Stromal cell of bone marrow (primary cell): ENCODE measurements at places on chromosomes 6 and 20.
A peak's percentile ranks its signal among the peaks of the same experiment; 100 is the strongest.

DNA sequence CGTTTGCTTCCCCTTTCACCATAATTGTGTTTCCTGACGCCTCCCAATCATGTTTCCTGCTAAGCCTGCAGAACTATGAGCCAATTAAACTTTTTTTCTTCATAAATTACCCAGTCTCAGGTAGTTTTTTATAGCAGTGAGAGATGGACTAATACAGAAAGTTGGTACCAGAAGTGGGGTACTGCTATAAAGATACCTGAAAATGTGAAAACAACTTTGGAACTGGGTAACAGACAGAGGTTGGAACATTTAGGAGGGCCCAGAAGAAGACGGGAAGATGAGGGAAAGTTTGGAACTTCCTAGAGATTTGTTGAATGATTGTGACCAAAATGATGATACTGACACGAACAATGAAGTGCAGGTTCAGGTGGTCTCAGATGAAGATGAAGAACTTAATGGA lies 1058.6 kb upstream of the CITED2 start:
- DNase-seq: no peak

DNA sequence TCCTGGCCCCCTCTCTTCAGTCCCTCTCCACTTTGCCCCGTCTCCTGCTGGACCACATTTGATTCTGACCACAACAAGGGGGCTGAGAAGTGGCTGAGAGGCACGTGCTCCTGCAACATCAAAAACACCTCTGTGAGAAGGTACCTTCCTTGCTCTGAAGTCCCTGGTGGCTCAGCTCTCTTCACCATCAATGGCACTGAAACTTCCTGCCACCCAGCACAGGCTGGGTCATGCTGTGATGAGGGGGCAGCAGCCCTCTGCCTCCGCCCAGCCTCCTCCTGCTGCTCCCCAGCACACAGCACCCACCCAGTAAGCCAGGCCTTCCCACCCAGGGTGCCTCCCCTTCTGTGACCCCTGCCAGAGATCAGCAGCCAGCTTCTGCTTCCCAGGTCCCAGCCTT lies 10.3 kb downstream of the ZMYND8 start:
- no peak for DNase-seq

- DNase-seq: no peak
These were observed 196.9 kb upstream of the ZNF184 start for GRCh38 chr6:27669624-27670301.

GRCh38 chr6:40302856-40303454 lies 284.2 kb downstream of the LRFN2 start:
- no peak for DNase-seq

DNA sequence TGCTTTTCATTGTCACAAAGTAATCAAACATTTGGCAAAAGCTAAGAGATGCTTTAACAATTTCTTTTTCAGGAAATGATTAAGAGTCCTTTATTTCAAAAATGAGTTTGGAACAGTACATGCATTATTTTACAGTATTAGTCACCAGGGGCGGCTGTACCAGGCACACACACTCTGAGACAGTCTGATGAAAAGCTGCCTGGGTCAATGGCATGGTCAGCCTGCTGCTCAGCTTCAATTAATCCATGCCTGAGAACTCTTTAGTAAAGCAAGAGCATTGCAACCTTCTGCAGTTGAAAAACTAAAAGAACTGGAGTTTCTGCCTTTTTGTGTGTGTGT lies 105.5 kb downstream of the TULP4 start:
- DNase-seq: peak; percentile 48

GRCh38 chr6:156652231-156652750 lies 124.9 kb upstream of the ARID1B start:
- no peak for DNase-seq

DNA sequence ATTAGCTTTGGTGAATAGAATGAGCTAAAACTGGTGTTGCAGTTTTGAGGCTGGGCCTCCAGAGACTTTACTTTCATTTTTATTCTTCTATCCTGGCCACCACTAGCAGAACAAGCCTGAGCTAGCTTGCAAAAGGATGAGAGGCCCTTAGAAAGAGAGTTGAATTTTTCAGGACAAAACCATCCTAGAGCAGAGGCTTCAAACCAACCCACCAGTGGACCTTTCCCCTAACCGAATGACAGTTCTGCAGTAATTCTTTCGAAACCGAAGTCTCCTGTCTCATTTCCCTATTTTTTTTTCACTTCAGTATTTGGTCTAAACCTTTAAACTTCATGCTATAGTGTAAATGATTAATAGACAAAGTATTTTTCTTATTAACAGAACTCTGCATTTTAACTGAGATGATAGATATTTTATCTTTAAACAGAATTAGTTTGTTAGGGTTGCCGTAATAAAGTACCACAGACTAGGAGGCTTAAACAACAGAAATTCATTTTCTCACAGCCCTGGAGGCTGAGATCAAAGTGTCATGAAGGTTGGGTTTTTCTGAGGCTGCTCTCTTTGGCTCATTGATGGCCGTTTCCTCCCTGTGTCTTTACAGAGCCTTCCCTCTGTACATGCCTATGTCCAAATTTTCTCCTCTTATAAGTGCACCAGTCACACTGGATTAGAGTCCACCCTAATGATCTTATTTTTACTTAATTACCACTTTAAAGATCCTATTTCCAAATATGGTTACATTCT lies 80.6 kb upstream of the PAK5 start:
- DNase-seq: no peak

- DNase-seq: peak; percentile 85
These were observed 109.6 kb downstream of the RTN4IP1 start for GRCh38 chr6:106519460-106520394.

GRCh38 chr6:87700397-87701343 lies 1.4 kb downstream of the AKIRIN2 start:
- DNase-seq: peak; percentile 61

DNA sequence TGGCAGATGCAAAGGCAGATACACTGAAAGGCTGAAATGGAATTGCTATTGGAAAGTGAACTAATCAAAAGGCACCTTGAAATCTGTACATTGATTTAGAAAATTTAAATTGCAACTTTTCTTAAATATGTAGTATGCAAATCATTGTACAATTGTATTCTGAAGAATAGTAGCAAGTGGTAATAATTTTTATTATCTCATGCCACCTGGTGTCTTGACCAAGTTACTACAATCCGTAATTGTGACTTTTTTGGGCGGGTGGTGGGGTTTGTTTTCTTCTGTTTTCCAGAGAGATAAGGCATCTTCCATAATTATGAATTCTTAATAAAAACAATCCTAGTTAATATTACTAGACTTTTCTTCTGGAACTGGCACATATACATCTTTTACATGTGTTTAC lies 12.5 kb upstream of the BCKDHB start:
- DNase-seq: no peak

DNA sequence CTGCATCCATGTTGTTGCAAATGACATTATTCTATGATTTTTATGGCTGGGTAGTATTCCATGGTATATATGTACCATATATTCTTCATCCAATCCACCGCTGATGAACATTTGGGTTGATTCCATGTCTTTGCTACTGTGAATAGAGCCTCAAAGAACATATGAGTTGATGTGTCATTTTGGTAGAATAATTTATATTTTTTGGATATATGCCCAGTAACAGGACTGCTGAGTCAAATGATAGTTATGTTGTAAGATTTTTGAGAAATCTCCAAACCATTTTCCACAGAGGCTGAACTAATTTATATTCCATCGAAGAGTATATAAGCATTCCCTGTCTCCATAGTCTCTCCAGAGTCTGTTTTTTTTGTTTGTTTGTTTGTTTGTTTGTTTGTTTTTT lies 1373.5 kb downstream of the GRIK2 start:
- no peak for DNase-seq

DNA sequence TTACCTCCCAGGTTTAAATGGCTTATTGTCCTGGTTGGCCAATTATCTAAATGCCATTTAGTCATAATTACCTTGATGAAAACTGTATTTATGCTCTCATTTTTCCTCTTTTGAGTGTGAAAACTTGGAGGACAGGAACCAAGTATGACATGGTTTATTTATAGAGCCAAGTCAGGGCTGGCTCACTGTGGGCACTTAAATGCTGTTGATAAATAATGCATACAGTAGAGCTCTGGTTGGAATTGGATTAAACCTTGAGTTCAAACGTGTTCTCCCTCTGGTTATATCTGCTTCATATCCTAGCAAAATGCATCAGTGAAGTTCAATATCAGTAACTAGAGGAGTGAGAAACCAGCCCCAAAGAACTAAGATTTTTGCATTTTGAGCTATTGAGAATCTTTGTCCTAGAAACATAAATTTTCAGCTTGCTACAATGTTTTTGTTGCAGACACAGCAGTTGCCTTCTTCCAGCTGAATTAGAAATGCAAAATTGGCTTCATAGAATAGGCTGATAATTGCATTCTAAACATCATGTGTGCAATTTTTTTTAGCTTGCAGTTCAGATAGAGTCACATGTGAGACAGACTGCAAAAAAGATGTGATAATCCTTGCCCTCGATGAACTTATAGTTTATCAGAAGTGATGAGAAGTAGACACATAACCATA lies 255.8 kb downstream of the BTBD3 start:
- no peak for DNase-seq

DNA sequence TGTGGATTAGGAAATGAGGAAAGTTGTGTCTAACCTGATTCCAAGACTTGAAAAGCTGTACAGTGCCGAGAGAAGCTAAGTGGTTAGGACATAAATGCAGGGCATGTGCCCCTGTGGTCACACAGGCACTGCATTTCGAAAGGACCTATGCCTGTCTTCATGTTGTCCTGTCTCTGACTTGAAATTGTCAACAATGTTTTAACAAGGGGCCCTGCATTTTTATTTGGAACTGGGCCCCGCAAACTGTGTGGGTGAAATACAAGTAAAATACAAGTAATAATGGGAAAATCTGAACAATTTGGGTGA lies 38.8 kb downstream of the MRS2 start:
- no peak for DNase-seq

DNA sequence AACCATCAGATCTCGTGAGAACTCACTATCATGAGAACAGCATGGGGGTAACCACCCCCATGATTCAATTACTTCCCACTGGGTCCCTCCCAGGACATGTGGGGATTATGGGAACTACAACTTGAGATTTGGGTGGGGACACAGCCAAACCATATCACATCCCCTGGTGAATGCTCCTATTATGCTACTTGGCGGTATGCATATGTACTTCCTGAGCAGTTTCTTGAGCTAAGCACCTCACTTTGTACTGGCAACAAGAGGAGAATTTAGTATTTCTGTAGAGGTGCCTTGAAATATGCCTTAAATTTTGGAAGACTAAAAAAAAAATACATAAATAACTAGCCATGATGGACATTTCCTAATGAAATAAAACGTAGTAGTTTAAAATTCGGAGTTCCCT lies 327.2 kb upstream of the CITED2 start:
- DNase-seq: no peak

GRCh38 chr20:61587036-61587435 lies 335.0 kb downstream of the CDH4 start:
- DNase-seq: no peak

- DNase-seq: peak; percentile 66
These were observed 102.2 kb downstream of the UNC5CL start for GRCh38 chr6:40936818-40937251.

DNA sequence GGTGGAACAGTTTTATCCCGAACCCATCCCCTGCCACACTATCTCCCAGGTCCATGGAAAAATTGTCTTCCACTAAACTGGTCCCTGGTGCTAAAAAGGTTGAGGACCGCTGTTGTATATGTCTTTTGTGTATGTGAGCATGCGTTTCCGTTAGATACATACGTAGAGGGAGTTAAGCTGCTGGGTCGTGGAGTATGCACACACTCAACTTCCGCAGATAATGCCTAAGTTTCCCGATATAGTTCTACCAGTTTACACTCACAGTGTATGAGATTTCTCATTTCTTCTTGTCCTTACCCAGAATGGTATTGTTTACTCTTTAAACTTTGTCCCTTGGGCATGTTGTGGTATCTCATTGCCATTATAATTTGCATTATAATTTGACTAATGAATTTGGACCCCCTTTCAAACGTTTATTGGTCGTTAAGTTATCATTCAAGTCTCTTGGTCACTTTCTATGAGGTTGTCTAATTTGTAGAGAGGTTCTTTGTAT lies 50.5 kb upstream of the SCAF8 start:
- no peak for DNase-seq

DNA sequence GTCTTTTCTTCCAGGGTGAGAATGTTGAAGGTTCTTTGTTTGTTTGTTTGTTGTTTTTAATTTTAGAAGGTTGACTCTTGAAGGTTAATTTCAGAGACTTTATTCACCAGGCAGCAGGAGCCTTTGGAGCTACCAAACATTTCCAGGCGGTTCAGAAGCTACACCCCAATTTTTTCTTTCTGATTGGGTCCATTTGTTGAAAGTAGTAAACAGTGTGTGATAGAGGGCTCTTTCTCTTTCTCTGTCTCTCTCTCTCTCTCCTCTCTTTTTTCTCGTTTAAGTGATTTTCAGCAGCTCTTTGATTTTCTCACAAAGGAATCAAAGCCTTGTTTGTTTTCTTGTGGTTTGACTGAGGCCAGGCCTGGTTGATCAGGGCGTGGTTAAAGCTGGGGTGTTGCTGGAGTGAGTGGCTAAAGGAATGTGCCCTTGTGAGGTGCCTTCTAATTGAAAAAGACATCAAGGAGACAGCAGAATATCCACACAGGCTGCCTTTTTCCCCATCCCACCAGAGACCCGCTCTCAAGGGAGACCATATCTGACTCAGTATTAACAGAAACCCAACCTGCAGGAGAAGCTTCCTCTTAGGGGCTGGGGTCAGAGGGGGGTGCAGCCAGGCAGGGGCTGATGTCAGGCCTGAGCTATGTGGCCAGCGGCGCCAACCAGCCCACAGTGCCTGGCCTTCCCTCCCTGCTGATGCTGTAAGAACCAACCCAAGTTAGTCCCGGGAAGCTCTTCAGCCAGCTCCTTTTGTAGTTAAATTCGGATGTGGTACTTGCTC lies 40.4 kb upstream of the NAA20 start:
- peak; percentile 61 for DNase-seq

DNA sequence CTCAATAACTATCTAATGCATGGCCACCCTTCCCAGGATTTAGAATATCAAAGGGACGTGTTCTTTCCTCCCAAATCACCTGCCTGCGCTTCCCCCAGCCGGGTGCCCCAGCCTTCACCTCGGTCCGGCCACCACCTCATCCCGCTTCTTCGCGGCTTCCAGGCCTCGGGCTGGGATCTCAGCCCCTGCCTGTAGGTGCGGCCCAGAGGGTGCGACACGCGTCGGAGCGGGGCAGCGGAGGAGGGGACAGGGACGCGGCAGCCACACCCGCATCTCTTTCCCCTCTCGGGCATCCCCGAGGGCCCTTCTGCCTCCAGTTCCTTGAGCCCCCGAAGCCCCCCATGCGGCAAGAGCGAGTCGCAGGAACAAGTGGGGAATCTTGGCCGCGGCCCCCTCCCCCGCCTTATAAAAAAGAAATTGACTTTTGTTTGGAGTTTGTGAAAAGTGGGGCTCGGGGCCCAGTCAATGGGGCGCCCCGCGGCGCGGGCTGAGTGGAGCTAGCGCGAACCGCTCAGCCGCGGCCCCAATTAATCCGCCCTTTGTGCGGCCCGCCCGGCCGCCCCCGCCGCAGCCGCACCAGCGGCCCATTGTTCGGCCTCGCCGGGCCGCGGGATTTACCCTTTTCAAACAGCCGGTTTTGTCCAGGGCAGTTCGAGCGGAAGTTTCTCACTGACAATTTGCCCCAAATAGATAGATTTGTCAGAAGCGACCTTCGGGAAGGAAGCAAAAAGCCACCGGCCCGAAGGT lies 8.4 kb upstream of the NR2E1 start:
- DNase-seq: no peak
